ENCODE measurements at places on chromosomes 1 and 21. TPM values are rescaled to one million over a fixed set of nuclear protein-coding genes. Genes with fewer than 3 reads are reported as not detected.

Gene MYCL
- total RNA-seq, result not detected

Gene GATAD2B
- total RNA-seq, result 66.7 TPM

Gene FCGR2B
- total RNA-seq, result not detected

Gene LRRC53
- total RNA-seq, result not detected

Gene SEC16B
- 0.76 TPM for total RNA-seq

Gene AUNIP
- total RNA-seq, result 1.3 TPM

Gene KCNC4
- 1.1 TPM for total RNA-seq

Gene C1orf94
- not detected for total RNA-seq

Gene DNAH14
- total RNA-seq, result 15.4 TPM

Gene ZFP69B
- 6.7 TPM for total RNA-seq

Gene SMPDL3B
- total RNA-seq, result not detected

Gene FAM78B
- total RNA-seq, result 0.51 TPM

DNA sequence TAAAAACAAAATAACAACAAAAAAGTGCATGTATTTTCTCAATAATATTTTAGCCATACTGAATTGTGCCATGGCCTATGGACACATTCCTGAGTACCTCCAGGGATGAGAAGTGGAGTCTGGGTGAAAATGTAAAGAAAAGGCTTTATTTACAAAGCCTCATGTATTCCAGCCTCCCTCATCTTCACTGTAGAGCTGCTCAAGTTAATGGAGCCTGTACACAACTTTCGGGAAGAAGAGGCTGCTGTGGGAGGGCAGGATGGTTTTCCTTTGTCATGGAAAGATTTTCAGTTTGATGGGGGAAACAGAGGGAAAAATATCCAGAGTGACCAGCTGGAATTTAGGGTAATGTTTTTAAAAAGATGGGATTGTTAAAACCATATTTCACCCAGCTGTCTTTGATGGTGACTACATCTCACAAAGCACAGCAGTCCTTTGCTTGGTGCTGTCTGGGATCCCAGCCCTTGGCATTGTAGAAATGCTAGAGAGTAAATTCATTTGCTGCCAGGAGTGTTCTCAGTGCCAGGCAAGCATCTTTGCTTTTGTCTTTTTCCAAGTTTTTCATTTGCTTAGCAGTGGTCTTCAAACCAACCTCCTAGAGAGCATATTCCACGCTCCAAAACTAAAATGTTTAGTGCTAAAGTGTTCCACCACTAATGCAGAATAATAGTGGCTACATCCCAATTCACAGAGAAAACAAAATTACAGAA is 54.9 kb downstream of the DPT start:
- no peak for DNase-seq

DNA sequence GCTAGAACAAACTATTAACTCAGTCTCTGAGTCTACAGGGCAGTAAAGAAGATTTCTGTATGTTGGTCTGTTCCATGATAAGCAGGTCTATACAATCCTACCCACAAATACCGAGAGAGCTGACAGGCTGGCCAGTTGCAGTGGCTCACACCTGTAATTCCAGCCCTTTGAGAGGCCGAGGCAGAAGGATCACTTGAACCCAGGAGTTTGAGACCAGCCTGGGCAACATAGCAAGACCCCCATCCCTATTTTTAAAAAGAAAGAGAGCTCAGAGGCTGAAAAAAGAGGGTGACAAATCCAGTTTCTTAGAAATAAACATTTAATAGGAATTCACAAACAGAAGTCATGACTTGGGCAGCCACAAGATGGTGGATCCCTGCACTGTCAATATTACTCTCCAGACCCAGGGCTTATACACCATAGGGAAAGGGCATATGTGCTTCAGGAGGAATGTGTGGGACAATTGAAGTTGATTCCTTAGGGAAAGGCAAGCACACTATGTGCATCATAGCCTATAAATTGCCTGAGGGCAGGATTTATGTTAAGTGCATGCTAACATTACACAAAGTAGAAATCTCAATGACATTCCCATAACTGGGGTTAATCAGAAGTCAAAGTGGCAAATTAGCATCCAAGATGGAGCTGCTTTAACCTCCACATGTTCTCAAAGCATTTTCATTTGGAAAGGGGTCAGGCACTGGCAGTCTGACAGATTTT is 66.8 kb downstream of the SLC16A1 start:
- no peak for DNase-seq

GRCh38 chr1:25770541-25771220 is 29.3 kb upstream of the SELENON start:
- no peak for DNase-seq

DNA sequence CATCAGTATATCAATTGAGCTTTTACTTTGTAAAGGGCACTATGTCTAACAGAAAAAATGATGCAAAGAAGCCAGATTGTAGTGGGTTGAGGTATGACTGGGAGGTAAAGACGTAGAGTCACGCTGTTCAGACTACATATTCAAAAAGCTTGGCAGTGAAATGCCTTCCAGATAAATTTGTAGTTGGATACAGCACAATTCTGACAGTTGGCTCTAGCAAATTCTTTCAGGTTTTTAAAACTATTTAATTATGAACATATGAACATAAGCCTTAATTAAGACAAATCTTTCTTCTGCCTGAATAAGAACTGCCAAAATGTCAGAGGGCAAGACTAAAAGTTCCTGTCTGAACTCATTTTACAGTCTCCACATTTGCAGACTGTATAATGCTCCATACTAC is 118.8 kb downstream of the DPYD start:
- DNase-seq, result no peak

DNA sequence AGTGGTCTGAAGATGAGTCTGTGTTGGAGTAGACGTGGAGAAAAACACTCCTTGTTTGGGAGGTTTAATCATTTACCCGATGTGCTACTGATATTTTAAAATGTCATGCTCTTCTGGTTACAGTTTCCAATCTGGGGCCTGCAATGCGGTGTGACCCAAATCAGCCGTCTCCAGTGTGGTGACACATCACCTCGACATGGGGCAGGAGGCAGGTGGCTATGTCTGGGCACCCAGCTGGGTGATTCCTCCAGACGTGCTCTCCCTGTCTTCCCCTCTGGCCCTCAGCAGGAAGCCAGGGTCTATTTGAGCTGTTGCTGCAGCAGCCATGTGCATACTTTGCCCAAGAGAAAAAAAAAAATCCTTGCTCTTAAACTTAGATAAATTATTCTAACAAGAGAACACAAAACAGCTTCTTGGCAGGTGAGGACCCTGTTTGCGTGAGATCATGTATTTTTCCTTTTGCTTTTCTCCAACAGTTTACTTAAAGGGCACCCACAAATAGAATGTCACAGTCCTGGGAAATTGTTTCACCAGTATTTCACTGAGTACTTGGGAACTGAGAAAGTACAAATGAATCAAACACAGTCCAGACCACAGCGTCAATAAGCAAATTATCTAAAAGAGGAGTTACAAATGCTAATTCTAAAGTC is 38.9 kb upstream of the MAP10 start:
- no peak for DNase-seq

DNA sequence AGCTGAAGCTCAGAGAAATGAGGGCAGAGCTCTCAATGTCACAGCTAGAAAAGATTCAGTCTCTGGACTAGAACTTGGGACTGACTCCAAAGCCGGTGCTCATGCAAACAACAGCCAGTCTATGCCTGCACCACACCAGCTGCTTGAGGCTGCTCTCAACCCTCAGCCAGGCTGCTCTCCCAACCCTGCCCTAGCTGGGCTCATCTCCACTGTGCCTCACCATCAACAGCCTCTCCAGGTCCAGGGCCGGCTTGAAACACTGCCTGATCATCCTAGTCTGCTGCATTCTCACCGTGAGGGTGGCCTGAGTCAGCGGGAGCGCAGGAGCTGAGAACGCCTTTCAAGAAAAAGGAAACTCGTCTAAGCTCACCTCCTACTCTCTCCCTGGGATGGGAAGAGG is 94.5 kb downstream of the PTPRU start:
- no peak for DNase-seq

GRCh38 chr1:98130408-98130807 is 209.6 kb upstream of the DPYD start:
- DNase-seq, result no peak

- DNase-seq, result no peak
These were observed 43.4 kb downstream of the PARP1 start for GRCh38 chr1:226364514-226364899.

DNA sequence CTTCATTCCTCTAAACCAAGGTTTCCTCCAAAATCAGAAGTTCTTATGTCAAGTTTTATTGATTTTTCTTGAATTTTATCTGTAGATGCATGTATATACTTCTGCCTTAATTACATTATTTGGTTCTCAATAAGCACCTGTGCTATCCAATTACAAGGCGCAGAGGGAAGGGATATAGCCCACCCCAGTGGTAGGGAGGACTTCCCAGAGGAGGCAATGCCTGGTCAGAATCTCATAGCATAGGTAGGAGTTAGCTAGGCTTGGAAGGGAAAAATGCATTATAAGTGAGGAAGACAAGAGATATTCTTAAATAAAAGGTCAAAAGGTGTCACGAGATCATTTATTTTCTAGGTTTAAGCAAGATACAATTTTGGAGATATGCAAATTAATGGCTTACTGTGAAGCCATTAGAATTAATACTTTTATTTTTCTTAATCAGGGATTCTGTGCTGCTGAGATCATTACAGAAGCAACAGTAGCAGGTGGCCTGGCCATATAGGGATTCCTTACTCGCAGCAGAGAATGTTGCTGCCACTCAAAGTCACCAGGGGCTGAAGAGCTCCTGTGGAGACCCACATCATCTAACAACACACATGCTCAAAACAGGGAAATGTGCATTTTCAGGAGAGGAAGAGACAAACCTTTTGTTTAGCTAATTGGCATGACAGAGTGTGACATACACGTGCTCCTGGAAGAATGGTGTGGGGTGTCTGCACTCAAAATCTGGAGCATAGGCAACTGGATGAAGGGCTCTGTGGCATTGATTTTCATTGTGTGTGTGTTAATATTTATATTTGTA is 178.3 kb downstream of the ATG4C start:
- DNase-seq, result no peak

- no peak for DNase-seq
These were observed 160.1 kb downstream of the FASLG start for GRCh38 chr1:172818841-172819527.

DNA sequence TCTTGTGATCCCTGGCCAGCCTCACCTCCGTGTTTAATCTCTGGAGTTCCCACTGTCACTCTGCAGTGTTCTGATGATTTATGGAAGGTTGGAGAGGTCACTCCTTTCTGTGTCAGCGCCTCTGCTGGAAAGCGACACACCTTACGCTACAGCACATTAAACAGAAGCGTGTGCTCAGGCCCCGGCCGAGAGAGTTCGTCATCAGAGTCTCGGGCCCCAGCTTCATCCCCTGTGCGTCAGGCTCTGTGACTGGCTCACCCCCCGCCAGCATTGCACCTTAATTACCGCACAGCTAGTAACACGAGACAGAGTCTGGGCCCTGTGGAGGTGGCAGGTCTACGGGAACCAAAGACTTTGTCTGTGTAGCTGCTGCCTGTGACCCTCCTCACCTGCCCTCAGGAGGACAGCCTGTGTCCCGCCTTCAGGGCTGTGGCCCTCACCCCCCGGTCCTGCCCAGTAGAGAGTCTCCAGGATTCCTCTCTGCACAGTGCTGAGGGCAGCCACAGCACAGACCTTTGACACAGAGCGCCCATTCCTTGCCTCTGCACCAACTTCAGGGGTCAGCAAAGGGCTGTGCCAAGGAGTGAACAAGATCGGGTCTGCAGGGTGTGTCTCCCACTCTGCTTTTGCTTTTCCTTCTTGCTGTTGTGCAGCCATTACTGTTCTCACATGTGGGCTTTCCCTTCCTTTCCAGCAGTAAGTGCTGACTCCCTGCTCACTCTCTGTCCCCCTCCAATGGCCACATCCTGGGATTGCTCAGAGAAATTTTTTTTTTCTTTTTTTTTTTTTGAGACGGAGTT is 157.6 kb downstream of the PGBD5 start:
- no peak for DNase-seq

- no peak for DNase-seq
These were observed 109.8 kb upstream of the HNRNPU start for GRCh38 chr1:244974106-244974505.

GRCh38 chr1:21742578-21742977 is 40.4 kb downstream of the USP48 start:
- DNase-seq, result no peak

- no peak for DNase-seq
These were observed 34.1 kb upstream of the PKN2 start for GRCh38 chr1:88649932-88650331.

- DNase-seq, result no peak
These were observed 1.2 kb downstream of the PIK3C2B start for GRCh38 chr1:204493145-204493983.

DNA sequence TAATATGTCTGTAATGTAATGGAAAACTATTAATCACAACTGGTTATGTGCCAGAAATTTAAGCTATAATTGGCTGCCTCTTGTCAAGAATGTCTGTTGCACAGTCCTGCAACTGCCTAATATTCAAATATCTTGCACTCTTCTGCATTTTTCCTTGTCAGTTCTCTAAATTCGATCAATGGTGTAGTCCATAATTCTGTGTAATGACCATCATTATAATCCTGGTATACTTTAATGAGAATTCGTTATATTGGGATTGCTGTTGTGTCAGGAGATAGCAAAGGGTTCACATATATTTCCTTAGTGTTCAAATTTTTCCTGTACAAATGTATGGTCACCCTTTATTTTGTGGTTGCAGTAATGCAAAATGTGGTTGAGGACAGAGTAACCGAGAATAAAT is 4.8 kb downstream of the NTNG1 start:
- no peak for DNase-seq

- DNase-seq, result no peak
These were observed 83.1 kb downstream of the HHIPL2 start for GRCh38 chr1:222464841-222465210.

DNA sequence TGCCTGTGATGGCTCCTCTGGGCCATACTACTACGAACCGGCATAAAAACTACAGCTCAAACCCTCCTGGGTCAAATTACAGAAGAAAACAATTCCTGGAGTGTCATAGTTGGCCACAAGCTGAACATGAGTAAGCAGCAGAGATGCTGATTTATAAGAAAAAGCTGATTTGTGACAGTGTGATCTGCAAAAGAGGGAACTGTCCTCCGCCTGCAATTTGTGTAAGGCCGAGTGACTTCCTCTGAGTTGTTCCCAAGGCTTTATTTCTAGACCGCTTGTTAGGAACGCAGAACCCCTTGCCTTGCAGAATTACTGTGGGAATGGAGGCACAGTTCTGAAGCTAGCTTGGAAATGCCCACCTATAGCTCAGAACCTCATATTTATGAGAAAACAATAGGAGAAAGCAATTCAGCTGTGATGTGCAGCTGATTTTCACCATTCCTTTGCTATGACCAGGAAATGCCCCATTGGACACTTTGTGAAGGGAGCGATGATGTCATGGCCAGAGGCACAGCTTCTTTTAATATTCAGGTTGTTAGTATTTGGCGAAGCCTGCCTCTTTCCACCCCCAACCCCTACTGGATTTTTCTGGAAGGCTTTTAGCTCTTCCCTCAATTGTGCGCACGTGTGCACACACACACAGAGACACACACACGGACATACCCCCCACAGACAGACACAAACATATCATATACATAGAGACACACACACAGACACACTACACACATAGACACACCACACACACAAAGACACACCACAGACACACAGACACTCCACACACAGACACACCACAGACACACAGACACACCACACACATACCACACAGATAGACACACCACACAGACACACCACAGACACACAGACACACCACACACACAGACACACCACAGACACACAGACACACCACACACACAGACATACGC is 47.6 kb downstream of the IER5 start:
- DNase-seq, result no peak

GRCh38 chr1:77623066-77623465 is 59.4 kb downstream of the ZZZ3 start:
- DNase-seq, result no peak

Data from osteocyte (in vitro differentiated cells).